ENCODE measurements at places on chromosomes 13 and 19. TPM values are rescaled to one million over a fixed set of nuclear protein-coding genes. Genes with fewer than 3 reads are reported as not detected.

GRCh38 chr19:604355-604754, 14.7 kb downstream of the HCN2 start:
- no peak for DNase-seq

DNA sequence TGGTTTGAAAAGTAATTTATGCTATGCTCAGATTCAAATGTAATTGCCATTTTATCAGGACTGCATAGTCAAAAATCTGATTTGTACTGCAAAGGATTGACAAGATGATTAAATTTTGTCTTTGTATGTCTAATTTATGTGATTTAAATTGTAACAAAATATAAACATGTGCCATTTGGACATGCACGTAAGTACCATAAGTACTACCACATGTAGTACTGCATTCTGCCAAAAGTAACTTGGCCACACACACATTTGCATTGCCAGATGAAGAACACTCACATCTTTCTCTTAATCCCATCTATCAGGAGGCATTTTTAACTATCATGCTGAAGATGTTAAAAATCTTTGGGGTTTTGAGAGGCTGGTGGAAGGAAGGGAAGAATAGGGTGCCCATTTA, 133.3 kb downstream of the KLF12 start:
- DNase-seq, result no peak

- no peak for DNase-seq
Observed at GRCh38 chr19:29040292-29040691, 172.7 kb downstream of the UQCRFS1 start.

Gene GRK1
- total RNA-seq, result not detected

Gene ZNF541
- total RNA-seq, result 2.0 TPM
